ENCODE measurements at places on chromosomes 1 and 21. TPM values are rescaled to one million over a fixed set of nuclear protein-coding genes. Genes with fewer than 3 reads are reported as not detected.

The GJA5 gene
- 16.9 TPM for polyA plus RNA-seq

GRCh38 chr1:214317734-214318133, 36.8 kb downstream of the SMYD2 start:
- no peak for DNase-seq

DNA sequence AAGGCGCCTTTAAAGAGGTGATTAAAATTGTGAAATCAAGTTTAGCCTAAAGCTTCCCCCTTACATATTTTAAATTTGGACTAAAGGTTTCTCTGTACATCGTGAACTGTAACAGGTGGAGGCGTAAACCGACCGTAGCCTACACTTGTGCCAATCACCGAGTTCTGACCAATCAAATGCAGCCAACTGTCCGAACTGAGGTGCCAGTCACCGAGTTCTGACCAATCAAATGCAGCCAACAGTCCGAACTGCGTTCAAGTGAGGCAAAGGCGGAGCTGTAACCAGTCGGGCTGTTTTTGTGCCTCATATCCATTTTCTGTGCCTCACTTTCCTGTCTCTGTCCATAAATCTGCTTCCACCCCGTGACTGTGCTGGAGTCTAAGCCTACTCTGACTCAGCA, 7.4 kb downstream of the TFF1 start:
- DNase-seq = no peak

The CLK2 gene
- 65.6 TPM for polyA plus RNA-seq

DNA sequence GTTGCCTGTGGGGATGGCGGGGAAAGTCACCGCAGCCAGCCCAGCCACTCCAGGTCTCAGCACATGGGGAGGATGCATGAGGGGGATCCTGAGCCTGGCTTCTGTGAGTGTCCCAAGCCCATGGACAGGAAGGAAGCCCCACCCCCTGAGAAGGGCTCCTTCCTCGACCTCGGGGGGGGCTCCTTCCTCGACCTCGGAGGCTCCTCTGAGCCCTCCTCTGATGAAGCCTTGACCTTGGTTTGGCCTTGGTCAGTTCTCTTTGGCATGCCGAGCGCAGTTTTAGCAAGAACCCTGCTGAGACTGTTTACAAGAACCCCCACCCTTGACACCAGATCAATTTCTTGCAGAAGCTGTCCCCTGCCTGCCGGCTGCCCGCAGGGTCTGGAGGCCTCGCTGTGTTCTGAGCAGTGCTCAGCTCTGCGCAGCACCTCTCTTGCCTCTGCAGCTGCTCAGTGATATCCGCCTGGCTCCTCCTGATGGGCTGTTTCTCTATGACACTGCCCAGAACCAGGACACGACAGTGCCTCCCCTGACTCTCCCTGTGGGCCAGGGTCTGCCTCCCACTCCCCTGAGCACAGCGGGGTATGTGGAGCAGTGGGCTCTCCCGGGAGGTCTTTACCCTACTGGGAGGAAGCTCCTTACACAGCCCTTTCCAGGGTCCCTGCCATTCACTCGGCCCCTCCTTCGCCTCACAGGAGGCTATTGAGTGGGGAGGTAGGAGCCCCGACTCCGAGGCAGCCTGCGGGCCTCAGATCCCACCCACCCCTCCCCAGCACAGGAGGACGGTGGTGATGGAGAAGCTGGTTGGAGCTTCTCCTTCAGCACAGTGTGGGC, 15.4 kb downstream of the ACTRT2 start:
- DNase-seq = no peak

DNA sequence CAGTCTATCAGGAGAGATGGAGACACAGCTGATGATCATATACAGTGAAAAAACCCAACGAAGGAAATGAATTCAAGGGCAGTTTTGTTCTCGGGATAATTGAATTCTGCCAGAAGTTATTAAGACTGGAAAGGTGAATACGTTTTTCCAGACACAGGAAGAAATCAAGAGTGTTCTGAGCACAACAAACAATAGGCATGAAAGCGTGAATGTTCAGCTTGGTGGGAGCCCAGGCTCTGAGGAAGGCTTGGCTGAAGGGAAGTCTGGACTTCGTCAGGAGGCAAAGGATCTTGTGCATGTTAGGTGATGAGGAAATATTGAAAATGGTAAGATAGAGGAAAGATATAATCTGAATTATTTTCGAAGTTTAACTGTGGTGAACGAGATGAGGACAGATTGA, 50.4 kb downstream of the CYYR1 start:
- no peak for DNase-seq

DNA sequence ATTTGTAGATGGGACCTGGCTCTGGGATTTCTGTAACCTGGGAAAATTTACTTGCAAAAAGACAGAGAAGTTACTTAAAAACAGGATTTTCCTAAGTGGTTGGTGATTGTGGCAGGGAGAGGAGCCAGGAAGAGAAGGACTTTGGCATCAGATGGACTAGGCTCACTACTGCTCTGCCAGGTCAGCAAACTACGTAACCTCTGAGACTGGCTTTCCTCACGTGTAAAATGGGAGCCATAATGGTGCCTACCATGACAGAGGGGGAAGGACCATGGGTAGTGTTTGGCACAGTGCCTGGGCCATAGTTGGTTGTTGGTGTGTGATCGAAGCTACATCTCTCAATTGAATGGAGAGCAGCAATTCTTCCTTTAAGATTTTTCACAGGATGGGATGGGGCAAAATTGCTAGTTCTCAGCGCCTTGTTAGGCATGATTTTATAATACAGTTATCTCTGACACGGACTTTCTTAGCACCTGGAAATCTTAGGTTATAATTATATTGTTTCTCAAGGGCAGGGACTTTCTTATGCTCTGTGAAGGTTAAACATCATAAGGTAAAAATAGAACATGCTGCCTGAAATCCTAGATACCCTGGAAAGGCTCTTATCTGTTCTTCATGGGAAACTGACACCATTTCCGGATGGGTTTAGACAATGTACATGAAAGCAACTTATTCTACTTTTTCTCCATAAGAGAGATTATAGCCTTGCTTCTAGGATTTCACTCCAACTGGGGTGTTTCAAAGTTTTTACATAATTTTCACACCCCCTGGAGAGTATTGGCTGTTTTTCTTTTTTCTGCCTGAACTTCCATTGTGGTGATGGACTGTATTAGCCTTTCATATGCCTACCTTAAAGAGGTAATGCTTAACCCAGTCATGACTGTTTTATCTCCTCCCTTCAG, 10.9 kb downstream of the ROR1 start:
- no peak for DNase-seq

The TDRD10 gene
- polyA plus RNA-seq = 2.0 TPM

The PDC gene
- polyA plus RNA-seq = 0.36 TPM

DNA sequence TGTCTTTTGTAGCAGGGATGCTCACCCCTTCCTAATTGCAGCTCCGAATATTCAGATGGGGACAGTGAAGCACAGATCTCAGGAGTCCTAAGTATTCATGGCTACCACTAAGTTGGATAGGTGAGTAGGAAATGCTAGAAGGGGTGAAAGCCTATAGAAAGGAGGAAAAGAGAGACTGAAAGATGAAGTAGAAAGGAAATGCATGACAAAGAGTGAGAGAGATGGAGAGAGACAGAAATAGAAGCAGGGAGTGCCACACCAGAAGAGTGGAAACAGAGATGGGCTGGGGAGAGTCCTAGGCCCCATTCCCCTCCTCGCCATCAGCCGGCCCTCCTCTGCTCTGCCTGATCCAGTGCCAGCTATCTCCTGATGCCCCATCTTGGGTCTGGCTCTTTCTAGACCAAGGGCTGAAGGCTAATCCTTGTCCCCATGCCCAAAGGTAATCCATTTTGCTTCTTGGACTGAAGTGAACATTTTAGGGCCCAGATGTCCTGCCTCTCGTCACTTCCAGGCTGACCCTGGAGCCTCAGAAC, 2.0 kb downstream of the PEA15 start:
- no peak for DNase-seq

- DNase-seq = no peak
Measured at GRCh38 chr1:58755468-58755872, 28.4 kb downstream of the JUN start.

The ASH1L gene
- 49.5 TPM for polyA plus RNA-seq

- no peak for DNase-seq
Measured at GRCh38 chr1:151356696-151357095, 9.6 kb upstream of the RFX5 start.

DNA sequence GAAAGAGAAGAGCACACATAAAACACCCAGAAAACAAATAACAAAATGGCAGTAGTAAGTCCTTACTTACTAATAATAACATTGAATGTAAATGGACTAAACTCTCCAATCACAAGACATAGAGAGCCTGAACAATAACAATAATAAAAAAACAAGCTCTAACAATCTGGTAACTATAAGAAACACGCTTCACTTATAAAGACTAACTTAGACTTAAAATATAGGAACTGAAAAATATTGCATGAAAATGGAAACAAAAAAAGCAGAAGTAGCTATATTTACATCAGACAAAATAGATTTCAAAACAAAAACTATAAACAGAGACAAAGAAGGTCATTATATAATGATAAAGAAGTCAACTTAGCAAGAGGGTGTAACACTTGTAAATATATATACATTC, 83.1 kb upstream of the LYPLAL1 start:
- no peak for DNase-seq

- DNase-seq = no peak
Measured at GRCh38 chr1:209645574-209646452, 6.4 kb downstream of the LAMB3 start.

The PGBD5 gene
- 7.3 TPM for polyA plus RNA-seq

DNA sequence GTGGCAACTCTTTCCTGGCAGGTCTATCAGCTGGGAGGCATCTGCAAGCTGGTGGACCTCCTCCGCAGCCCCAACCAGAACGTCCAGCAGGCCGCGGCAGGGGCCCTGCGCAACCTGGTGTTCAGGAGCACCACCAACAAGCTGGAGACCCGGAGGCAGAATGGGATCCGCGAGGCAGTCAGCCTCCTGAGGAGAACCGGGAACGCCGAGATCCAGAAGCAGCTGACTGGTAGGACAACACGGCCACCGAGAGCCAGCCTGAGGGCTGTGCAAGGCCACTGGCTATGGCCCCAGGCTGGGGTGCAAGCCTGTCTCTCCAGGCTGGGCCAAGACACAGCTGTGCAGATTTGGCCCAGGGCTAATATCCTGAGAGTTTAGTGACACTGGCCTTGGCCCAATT, 34.2 kb downstream of the PKP1 start:
- DNase-seq = no peak

The TIAM1 gene
- polyA plus RNA-seq = 12.0 TPM
